Sigmoid colon (tissue), 7 donors: ENCODE measurements at places on chromosomes 13 and 19. TPM values are rescaled to one million over a fixed set of nuclear protein-coding genes. Genes with fewer than 3 reads are reported as not detected.

DNA sequence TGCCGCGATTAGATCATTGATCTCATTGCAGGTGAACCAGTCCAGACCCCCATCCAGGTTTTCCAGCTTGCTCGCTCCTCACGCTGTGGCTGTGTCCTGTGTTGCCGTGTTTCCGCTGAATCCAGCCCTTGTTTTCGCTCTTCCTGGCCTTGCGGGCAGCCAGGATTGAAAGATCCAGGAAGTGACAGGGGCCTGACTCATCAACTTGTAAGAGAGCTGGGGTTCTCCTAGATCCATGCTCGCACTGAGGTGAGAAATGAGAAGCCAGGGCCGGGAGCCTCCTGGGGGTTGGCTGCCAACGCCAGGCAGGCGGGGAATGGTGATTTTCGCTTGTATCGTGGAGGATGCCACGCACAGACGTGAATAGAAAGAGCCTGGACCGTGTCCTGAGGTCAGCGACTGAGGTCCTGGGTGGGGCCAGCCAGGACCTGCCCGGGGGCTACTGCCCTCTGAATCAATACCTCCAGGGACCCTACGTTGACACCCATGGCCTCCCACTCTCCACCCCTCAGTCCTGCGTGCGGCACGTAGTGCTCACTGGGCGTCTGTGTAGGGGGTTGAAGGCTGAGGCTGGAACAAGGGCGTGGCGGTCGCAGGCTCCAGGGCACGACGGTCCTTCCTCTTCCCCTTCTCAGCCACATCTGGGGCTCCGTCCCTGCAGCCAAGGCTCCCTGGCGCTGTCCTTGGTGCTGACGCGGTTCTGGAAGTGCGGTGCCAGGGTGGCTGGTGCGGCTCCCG is 7.3 kb upstream of the PTPRH start:
- peaks cover 14% of the 10 kb centered on the region for H3K27me3 ChIP-seq
- H3K27ac ChIP-seq: no peak overlapping the region
- peak overlapping the region; percentile 14 for H3K4me3 ChIP-seq
- peak; percentile 78 for DNase-seq
- peaks cover 4% of the 10 kb centered on the region for H3K4me1 ChIP-seq

DNA sequence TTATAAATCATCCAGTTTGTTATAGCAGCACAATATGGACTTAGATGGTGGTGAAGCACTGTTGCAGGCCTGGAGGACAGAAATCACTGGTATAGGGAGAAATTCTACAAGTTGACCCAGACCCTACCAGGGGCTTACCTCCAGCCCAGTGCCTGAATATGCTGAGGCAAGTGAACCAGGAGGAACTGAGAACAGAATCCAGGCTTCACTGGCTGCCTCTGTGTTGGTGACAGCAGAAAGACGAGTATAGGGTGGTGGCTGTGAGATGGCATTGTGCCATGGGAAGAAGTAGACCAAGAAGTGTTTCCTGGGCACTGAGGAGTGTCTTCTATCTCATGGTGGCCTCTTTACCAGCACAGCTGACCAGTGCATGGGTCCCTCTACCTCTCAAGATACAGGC is 15.9 kb upstream of the EID2 start:
- H3K4me1 ChIP-seq: no peaks in the 10 kb centered on the region
- no peaks in the 10 kb centered on the region for H3K36me3 ChIP-seq
- no peaks in the 10 kb centered on the region for H3K27me3 ChIP-seq
- H3K4me3 ChIP-seq: no peak overlapping the region

- no peak overlapping the region for H3K4me3 ChIP-seq
- H3K36me3 ChIP-seq: peaks cover 27% of the 10 kb centered on the region
- no peak for DNase-seq
- H3K4me1 ChIP-seq: no peaks in the 10 kb centered on the region
- H3K27me3 ChIP-seq: no peaks in the 10 kb centered on the region
Measured at GRCh38 chr13:100273552-100273951, 184.7 kb downstream of the PCCA start.

- H3K36me3 ChIP-seq: no peaks in the 10 kb centered on the region
- DNase-seq: no peak
- no peak overlapping the region for H3K4me3 ChIP-seq
- H3K27me3 ChIP-seq: no peaks in the 10 kb centered on the region
- no peak overlapping the region for H3K27ac ChIP-seq
Measured at GRCh38 chr13:60009300-60010253, 154.2 kb downstream of the DIAPH3 start.

DNA sequence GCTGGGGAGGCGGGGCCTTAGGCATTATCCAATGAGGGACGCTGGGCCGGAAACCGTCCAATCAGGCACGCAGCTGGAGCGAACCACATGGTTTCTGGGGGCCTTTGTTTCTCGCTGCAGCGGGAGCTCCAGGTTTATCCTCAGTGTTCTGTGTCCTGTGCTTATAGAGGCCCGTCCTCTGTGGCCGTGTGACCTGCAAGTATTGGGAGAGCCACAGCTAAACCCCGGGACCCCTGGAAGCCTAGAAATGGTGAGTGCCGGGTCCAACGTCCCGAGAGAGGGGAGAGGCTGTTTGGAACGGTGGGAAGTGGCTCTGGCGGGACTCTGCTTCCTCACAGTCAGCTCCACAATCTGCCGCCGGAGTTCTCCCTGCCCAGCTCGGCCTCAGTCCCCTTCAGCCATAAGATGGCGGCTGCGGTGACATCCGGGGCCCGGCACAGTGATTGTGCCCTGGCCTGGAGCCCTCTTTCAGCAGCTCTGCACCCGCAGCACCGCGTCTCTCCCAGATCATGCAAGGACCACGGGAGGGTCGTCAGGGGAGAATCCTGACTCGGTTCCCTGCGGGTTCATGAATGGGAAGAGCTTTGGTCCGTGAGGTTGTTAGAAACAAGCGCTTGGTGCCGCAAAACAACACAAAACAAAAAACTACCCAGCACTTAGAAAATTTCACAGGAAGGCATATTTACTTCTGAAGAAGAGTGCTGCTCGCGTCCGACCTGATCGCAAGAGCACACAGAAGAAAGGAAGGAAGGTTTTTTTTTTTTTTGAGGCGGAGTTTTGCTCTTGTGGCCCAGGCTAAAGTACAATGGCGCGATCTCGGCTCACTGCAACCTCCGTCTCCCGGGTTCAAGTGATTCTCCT is at the start of gene ZNF253:
Gene ZNF253 (plus strand): TSS at position 133 of the 861 bp plus-strand sequence. CDS start 115 bp downstream, at position 248.
- H3K27ac ChIP-seq: peak within 1 kb of the TSS; percentile 89
- peak; percentile 98 for DNase-seq
- H3K4me3 ChIP-seq: peak within 1 kb of the TSS; percentile 81
- no peaks in the 10 kb centered on the region for H3K36me3 ChIP-seq
- no peaks in the 10 kb centered on the region for H3K27me3 ChIP-seq

The ASF1B gene
- 1.1 TPM for total RNA-seq

The ONECUT3 gene
- total RNA-seq: not detected

The ATP4A gene
- total RNA-seq: not detected
